ENCODE measurements at places on chromosomes 5 and 9. TPM values are rescaled to one million over a fixed set of nuclear protein-coding genes. Genes with fewer than 3 reads are reported as not detected.

GRCh38 chr9:93801581-93802284, 153.4 kb downstream of the BARX1 start:
- no peak for DNase-seq

- DNase-seq, result no peak
These were observed 281.9 kb upstream of the TUSC1 start for GRCh38 chr9:25960178-25960577.

DNA sequence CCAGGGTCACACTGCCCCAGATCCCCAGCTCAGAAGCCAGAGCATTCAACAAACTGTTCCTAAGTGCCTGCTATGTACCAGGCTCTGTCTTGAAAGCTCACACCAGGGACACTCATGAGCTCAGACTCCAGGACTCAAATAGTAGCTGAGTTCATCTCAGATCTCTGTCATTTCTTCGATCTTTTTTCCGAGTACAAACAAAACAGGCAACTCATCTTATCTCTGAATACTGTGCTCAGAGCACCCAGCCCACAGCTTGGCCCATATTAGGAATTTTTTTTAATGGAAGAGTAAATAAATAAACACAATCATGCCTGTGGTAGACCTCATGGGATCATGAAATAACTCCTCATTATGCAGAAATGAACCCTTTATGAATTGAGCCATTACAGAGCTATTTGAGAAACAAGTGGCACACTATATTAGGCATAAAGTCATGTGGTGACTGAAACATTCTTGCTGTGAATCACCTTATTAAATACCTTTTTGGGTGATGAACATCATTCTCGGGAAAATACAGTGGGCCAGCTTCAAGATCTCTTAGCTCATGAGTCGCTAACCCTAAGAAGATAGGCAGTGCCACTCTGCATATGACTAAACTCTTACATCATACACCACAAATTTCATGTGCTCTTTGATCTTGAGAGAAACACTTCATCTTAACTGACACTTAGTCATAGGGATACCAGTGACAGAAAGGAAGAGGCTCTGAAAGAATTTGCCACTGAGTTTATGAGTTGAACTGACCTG, 9.9 kb downstream of the SH3RF2 start:
- DNase-seq, result no peak

DNA sequence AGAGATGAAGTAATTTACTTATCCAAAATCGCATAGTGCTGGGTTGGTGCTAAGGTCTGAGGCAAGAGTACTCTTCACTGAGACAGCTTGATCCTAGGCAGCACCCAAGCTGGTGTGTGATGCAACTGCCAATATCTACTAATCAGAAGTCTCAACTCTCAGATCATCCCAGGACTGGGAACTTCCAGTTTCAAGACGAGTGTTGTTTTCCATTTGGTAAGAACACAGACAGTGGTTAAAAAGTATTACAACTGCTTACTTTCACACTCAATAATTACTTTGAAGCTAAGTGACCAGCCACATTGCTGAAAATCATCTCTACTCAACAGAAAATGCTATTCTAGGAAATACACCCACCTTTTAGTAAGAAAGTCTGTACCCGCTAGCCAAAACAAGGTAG, 45.3 kb downstream of the FBXW11 start:
- no peak for DNase-seq

DNA sequence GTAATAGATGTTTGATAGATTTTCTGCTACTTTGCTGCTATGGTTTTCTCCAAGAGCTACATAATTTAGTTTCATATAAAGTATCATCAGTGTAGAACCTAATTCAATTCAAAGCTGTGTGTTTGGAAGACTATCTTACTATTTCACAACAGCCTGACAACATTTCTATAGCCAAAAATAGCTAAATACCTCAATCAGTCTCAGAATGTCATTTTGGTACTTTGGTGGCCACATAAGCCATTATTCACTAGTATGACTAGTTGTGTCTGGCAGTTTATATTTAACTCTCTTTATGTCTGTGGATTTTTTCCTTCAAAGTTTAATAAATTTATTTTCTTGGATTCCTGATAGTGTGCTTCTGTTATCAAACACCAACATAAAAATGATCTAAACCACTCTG, 35.1 kb upstream of the CCDC152 start:
- no peak for DNase-seq

DNA sequence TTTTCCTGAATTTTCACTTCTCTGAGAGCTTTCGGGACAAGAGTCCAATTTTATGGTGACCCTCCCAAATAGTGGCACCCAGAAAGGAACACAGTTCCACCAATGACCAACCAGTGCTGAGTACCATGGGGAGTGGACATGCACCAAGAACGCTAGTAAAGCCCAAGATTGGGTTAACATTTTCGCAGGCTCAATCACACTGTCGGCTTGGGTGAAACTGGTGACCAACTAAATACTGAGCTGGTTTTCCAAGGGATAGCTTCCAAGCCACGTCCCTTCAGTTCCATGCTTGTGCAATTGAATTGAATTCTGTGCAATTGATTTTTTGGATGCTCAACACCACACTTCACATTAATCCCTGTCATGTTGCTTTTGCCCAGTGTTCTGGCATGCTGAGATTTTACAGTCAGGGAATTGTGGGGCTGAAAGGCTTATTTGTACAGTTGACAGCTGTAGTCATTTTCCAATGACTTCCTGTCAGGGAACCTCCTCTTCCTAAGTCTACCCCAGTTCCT, 37.6 kb upstream of the TRMT10B start:
- DNase-seq, result no peak

The SPAG8 gene
- total RNA-seq, result 3.3 TPM

- no peak for DNase-seq
These were observed 10.4 kb downstream of the SPARC start for GRCh38 chr5:151676314-151676712.

DNA sequence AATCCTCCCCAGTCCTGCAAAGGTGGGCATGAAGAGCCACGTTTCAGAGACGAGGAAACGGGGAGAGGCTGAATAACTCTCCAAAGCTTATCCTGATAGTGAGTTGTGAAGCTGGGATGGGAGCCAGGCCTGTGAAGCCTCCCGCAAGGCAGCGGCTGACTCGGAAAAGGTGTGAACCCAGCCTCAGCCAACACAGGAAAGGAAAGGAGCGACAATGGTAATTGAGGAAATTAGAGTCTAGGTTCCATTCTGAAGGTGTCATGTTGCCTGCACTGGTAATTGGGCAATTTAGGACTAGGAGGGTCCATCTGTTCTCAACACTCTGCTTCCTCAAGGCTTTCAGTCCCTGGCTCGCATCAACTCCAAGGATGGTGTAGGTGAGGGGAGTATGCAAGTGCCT, 83.4 kb downstream of the LIFR start:
- no peak for DNase-seq

- peak; percentile 91 for DNase-seq
These were observed 67.3 kb downstream of the PSMB7 start for GRCh38 chr9:124347968-124348358.

Measured in chondrocyte (in vitro differentiated cells).